ENCODE measurements at places on chromosomes 1 and 21.

- DNase-seq, result peak; percentile 57
Measured at GRCh38 chr1:205354259-205355074, 2.3 kb downstream of the KLHDC8A start.

- no peak for DNase-seq
Measured at GRCh38 chr1:13830616-13831280, 130.8 kb downstream of the PRDM2 start.

DNA sequence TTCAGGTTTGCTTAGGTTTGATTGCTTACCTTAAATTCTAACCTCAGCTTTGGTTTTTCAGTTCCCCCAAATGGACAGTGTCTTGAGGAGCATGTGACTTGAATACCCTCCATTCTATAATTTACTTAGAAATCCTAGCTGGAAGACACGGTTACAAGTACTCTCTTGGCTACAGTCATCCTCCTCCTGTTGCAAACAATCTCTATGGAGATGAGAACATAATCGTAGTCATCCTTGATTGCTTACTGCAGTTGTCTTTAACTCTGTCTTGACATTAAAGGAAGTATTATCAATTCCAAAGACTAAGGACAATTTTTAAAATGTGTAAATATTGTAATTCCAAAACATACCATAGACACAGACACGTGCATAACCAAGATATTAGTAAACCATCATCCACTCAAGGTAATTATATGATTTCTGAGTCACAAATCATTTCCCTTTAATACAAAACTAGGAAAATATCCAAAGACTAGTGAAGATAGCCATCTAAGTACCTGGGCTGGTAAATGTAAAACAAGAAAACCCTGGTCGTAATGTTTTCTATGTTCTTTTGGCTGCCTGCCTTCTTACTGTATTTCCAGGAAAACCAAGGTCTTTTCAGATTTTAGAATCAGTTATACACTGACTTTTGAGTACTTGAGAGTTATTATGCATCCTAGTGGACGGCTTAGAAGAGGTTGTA, 149.9 kb downstream of the CHRM3 start:
- no peak for DNase-seq

GRCh38 chr1:12457771-12458170, 160.2 kb downstream of the DHRS3 start:
- no peak for DNase-seq

DNA sequence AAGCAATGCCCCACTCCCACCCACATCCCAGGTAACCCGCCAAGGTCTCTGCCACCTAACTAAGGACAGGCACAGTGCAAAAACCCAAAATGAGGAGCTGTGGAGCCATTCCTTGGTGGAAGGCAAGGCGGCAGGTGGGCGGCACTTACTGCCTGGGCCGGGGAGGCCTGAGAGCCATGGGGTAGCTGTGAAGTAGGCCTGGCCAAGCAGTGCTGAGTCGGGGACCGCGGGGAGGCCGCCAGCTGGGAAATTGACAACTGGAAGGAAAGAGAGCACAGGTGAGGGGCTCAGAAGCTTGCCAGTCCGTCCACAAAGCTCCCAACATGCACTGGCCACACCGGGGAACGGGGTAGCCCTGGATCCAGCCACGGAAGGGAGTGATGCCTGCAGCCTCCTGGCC, 85.3 kb downstream of the NPHP4 start:
- DNase-seq, result no peak

DNA sequence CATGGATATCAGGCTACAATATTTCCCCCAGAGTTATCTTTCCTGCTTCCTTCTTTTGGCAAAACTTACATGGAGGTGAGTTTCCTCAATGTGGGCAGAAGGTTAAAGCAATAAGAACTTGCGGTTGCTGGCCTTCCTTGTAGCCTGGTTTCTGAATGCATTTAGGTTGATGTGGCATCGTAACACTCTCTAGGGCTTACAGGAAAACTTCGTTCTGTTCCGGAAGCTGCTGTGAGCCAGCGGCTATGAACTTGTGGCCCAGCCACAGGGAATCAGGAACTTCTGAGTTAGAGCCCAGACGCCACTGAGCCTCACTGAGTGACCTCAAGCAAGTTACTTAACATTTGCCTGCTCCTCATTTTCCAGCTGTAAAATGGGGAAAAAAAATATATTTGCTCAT, 623.4 kb upstream of the ADAMTS5 start:
- DNase-seq, result peak; percentile 89

DNA sequence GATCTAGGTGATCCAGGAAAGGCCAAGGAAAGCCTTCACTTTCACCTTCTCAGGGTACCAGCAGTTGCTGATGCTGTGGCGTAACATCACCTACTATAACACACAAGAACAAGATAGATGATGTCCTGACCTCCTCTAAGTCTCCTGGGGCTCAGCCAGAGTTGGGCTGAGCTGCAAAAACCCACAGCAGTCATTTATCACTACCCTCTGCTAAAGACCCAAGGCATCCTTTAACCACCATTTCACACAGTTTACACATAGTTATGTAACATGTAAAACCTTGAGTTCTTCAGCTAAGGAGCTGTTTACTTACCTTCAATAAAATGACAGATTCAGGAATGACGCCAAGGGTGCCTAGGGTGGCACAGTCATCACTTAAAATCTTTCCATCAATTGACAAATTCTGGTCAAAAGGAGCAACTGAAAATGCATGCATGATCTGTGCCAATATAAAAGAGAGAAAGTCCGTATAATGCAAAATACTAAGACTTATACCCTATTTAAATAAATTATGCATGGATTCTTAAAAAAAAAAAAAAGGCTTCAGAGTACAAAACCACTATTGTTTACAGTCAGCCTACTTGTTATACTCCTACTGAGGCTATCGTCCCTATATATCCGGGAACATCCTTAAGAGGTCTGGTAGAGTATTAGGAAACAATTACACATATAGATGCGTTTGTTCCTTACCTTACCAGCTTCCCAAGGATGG, 20.7 kb upstream of the RAP1GAP start:
- DNase-seq, result no peak

- no peak for DNase-seq
Measured at GRCh38 chr21:17763288-17764037, 55.7 kb downstream of the C21orf91 start.

GRCh38 chr1:186925881-186926669, 97.3 kb downstream of the PLA2G4A start:
- DNase-seq, result no peak

DNA sequence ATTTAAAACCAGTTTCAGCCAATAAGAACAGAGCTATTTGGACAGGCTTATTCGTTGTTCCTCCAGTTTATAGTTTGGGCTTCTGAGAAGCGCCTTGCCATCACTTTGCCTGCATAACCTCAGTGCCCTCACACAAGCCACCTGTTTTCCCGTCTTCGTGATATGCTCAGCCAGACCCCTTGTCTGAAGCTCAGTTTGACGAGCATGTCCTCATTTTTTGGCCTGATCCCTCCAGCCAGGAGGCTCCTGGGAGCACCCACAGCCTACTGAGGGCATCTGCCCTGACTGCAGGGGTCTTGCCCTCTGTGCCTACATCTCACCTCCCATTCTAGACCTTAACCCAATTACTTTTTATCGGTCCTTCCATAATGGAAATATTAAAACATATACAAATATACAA, 95.3 kb downstream of the ADARB1 start:
- no peak for DNase-seq

DNA sequence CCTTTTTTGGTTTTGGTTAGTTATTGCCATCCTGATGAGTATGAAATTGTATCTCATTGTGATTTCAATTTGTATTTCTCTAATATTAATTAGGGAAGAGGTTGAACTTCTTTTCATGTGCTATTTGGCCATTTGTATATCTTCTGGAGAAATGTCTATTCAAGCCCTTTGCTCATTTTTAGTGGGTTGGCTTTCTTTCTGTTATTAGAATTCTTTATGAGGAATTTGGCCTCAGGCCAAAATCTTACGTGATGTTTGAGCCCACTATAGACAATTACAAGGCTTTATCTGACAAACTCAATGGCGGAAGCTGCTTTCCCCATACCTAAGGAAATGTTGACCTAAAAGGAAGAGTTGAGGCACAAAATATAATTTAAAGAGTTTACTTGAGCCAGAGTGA, 32.9 kb downstream of the IVNS1ABP start:
- DNase-seq, result no peak

DNA sequence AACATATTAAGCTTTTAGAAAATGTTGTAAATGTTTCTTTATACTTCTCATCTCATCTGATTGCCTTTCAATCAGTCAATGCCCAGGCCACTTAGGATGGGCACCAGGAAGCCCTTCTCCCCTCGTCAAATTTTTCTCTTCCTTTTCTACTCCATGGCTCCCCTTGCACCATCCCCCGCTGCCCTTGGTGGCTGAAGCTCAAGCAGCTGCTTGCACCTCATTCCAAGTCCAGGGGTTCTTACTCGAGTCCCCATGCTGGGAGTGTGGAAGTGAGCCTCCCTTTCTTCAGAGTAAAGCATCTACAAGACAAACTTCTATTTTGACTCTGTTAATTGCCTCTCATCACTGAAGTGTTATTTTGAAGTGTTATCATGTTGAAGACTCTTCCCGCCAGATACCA, 39.7 kb upstream of the KRTAP11-1 start:
- DNase-seq, result no peak

GRCh38 chr1:114100148-114100547, 53.5 kb downstream of the SYT6 start:
- no peak for DNase-seq

GRCh38 chr1:100816049-100816448, 78.6 kb downstream of the EXTL2 start:
- DNase-seq, result no peak

- DNase-seq, result no peak
Measured at GRCh38 chr1:54360165-54361005, 45.8 kb downstream of the SSBP3 start.

- DNase-seq, result no peak
Measured at GRCh38 chr21:17598437-17598836, 14.3 kb downstream of the BTG3 start.

GRCh38 chr1:229087339-229087738, 183.6 kb upstream of the RAB4A start:
- no peak for DNase-seq

- DNase-seq, result no peak
Measured at GRCh38 chr1:99533909-99534637, 111.8 kb upstream of the PALMD start.

DNA sequence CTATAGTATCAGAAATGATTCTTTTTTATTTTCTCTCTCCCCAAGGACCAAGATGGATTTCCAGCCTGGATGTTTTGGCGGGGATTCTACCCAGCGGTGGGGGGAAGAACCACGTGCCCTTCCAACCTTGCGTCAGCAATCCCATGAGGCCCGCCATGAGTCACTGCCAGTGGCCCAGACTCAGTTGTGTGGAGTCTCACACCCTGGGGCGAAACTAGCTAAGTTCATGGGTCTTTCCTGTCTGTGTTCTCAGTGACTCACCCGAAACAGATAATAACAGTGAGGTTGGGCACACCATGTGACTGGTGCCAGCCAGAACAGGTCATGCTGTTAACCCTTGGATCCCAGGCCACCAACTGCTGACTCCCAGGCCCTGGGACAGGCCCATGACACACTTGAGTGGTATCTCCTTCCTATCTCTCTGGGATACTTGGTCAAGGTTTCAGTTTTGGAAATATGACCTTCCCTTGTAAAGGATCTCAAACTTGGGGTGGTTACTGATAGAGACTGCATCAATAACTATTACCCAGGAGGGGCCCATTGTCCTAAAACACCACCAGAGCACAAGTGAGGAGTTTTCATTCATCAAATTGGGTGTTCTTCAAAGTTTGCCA, 98.0 kb upstream of the DUSP10 start:
- peak; percentile 73 for DNase-seq

DNA sequence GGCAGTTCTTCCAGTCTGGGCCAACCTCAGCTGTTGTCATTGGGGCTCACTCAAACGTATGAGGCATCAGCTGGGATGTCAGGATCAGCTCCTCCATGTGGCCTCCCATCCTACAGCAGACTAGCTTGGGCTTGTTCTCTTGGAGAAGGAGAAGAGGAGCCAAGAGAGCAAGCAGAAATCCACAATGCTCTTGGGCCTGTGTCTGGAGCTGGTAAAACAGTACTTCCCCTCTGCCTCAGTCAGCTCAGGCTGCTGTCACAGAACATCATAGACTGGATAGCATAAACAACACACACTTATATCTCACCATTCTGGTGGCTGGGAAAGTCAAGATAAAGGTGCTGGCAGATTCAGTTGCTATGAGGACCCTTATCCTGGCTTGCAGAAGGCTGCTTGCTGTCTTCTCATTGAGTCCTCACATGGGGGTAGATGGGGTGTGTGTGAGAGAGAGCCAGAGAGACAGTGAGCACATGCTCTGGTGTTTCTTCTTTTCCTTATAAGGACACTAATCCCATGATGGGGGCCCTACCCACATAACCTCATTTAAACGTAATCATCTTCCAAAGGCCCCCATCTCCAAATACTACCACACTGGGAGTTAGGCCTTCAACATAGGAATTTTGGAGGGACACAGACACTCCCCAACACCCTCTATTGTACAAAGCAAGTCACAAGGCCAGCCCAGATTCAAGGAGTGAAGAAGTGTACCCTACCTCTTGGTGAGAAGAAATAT, 16.3 kb upstream of the DNAJC6 start:
- DNase-seq, result no peak

- no peak for DNase-seq
Measured at GRCh38 chr1:212596798-212597197, 11.8 kb upstream of the ATF3 start.

DNA sequence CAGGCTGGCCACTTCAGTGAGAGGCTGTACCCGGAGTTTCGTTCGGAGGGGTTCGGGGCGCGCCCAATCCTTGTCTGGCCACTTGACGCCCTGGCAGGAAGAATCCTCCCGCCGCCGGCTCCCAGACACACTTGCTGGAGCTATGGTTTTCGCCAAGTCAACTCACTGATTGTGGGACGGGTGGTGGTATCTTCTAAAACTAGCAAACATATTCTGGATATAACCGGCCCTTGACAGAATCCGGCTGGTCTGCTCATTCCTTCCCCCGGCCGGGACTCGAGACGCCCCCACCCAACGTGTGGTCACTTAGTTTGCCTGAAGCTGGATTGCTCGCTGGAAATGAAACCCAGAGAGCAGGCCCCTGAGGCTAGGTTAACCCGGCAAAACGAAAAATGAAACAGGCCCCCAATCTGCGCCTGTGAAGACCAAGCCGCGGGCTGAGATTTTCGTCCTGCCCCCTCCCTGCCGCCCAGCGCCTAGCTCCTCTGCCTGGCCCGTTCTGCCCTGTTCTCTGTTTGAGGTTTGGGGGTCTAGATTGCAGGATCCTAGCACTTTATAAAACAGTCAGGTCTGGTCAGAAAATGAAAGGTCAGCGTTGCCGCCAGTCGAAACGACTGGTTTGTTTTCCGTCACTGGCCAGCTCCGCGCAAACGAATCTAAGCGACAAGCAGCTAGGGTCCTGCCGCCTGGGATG, 4.6 kb downstream of the GFI1 start:
- DNase-seq, result no peak

DNA sequence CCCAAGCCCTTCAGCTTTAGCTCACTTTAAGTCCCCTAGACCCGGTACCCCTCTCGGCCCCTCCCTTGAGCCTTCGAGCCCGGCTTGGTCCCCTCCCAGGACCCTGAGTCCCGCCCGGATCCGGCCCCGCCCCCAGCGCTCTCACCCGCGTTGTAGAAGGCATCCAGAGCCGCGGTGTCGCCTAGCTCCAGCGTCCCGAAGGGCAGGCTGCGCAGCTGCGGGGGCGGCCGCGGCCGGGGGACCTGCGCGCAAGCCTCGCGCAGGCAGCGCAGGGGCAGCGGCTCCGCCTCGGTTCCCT, 699 bp downstream of the MAP3K6 start:
- DNase-seq, result no peak

Data from smooth muscle cell of the brain vasculature (primary cell).